NCI-H1694 (cell line): ENCODE measurements at places on chromosomes 7 and 10.

GRCh38 chr7:28157831-28158416 lies 22.7 kb downstream of the JAZF1 start:
- DNase-seq = no peak

GRCh38 chr10:35329520-35329919 lies 6.8 kb upstream of the CCNY start:
- DNase-seq = no peak

DNA sequence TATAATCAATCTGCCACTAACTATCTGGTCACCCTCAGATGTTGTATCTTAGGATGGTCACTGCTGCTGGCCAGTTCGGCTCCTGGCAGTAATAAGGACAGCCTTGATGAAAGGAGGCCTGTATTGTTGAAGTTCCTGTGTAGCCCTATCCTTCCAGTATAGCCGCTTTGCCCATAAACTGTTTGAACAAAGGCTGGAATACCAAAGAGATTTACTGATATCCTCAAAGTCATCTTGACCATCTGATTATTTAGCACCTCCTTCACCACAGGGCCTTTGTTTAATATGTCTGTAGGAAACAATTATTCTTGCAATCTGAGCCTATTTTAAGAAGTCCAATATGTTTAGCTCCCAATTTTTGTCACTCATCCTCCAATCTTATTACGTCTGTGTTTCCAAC lies 77.7 kb downstream of the HYCC1 start:
- DNase-seq = no peak

- no peak for DNase-seq
Measured at GRCh38 chr7:105617280-105618015, 36.2 kb upstream of the EFCAB10 start.

DNA sequence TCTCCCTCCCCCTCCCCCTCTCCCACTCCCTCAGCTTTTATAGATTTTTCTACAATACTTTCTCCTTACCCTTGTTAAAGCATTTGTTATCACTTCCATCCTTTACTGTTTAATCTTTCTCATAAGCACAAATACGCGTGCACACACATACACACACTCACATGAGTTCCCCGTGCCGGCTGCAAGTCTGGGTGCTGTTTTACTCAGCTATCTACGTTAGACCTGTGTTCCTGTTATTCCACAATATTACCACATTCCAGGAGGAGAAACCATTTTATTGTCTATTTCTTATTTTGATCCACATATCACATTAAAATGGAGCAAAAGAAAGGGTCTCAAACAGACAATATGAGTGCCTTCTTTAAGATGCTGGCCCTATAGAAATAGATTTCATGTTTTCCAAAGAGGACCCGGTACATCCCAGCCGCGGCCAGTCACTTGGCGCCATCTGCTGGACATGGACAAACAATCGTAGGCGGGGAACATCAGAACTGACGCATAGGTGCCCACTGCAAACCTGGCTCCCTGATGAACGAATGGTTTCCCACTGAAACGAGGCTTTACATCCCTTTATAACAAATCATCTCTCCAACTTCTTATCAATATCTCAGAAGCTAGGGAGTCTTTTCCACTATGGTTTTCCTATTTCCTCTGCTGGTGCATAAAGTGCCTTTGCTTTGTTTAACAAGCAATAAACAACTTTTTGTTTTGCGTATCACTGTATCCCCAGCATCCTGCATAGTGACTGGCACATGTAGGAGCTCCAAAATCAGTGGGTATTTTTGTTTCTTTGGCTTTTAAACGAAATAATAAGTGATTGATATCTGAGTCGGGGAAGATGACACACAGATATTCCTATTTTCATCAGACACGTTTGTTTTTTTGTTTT lies 25.2 kb upstream of the OPTN start:
- peak; percentile 45 for DNase-seq

DNA sequence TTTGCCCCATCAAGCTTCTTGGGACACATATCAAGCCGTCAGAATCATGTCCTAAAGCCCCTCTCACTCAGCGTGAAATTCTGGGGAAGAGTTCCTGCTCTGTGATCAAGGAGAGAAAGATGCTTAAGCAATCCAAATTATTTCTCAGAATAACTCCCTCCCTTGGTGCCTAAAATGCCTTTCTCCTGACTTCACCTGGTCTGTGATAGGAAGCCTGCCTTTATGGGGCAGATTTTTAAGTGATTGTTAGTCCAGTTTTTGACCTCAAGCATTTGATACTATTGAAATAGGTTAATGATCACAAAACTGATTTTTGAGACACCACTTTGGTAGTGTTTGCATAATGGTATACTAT lies 76.4 kb upstream of the MAGI2 start:
- no peak for DNase-seq

GRCh38 chr10:12400266-12400931 lies 51.1 kb downstream of the CAMK1D start:
- no peak for DNase-seq

DNA sequence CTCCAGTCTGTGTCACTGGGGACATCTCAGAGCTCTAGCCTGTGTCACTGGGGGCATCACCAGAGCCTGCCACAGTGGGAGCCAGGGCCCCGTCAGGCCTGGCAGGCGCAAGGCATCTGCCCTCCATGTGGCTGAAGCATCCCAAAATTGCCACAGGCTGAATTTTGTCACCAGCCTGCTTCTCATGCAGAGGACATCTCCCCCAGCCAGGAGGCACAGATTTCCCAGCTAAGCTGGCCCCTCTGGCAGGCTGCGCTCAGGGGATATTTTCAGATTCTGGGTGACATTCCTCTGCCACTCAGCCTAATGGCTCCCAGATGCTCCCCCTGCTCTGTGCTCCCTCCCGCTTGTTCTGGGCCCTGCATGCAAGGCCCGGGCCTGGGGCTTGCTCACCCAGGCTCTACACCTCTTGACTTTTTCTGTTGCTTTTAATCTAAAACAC lies 64.6 kb downstream of the COL13A1 start:
- DNase-seq = no peak

DNA sequence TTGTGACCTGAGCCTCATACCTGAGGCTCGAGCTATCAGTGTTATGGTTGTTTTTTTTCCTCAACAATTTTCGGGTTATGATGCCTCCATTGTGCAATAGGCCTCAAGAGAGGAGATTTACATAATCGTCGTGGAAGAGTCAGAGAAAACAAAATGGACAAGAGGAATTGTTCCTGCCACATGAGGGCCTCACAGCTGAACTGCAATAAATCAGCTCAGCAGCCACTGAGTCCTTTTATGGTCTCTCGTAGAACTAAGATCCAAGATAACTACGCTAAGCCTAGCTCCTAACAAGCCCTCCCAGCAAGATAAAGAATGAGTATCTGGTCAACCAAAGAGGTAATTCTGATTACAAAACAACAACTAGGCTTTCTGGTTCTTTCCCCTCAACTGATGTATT lies 336.8 kb downstream of the WDR11 start:
- no peak for DNase-seq

DNA sequence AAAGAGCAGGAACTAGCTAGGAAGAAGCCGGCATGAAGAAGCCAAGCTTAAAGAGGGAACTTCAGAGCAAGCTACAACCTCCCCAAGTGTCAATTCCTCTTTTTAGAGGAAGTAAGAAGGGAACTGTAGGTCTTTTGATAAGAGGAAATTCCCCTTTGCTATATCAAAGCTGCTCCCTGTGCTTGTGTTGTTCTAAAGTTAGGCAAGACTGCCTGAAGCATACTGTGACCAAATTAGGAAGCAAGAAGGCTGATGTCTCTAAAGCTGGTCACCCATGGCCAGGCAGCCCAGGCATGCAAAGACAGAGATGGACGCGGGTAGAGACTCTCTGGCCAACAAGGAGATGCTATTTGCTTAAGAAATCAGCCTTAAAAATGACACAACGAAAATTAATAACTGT lies 87.9 kb downstream of the RNF216 start:
- DNase-seq = no peak

- no peak for DNase-seq
Measured at GRCh38 chr10:49207936-49208487, 19.8 kb upstream of the TMEM273 start.
